ENCODE measurements at places on chromosomes 1 and 21. TPM values are rescaled to one million over a fixed set of nuclear protein-coding genes. Genes with fewer than 3 reads are reported as not detected.

KRTAP19-3 gene
- not detected for polyA plus RNA-seq

DNA sequence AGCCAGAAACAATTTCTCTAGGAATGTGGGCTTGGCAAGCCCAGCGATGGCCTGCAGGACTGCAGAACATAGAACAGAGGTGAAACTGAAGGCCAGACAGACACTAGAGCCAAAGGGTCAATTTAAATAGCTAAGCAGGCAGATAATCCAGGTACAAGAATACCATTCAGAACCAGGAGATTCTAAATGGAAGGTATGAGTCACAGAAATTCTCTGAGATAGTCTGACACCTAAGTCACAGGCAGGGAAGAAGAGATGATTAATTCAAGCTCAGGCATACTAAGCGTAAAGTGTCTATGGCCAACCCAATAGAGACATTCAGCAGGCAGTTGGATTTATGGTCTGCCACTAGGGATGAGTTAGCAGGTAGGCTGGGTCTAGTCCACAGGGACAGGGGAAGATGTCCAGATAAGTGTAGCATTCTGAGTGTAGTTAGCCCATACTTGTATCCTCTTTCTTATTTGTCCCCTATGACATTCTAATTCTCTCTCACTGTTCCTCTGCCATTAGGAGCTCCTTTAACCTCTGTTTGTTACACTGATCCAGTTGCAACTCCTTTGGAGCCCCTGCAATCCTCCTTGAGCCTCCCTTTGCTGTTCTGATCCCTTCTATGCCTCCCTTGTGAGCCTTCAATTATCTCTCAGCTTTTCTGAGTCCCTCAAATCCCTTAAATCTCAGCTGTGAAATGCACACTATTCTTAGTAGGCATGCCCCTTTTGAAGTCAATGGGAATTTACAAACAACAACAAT is 383.8 kb downstream of the LMO4 start:
- no peaks in the 10 kb centered on the region for H3K27me3 ChIP-seq
- no peak for DNase-seq
- H3K4me3 ChIP-seq = no peak overlapping the region

DNA sequence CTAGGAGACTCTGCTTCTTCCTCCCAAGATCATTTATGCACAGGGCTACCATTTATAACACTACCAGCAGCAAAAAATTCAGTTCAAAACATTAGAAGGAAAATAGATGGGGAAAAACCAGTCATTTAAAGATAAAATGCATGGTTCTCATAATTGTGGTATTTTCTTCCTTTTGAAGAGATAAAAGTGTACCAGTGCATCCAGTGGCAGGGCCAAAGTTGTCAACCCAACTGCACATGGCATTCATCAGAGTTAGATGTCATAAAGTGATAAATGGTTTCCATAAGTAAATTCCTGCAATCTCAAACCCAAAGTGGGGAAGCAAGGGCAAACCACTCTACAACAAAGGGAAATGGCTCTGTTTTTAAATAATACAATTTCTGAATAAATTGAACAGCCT is 119.1 kb upstream of the DMRTA2 start:
- no peaks in the 10 kb centered on the region for H3K4me1 ChIP-seq
- H3K36me3 ChIP-seq = no peaks in the 10 kb centered on the region
- no peaks in the 10 kb centered on the region for H3K27me3 ChIP-seq
- H3K4me3 ChIP-seq = no peak overlapping the region

DNA sequence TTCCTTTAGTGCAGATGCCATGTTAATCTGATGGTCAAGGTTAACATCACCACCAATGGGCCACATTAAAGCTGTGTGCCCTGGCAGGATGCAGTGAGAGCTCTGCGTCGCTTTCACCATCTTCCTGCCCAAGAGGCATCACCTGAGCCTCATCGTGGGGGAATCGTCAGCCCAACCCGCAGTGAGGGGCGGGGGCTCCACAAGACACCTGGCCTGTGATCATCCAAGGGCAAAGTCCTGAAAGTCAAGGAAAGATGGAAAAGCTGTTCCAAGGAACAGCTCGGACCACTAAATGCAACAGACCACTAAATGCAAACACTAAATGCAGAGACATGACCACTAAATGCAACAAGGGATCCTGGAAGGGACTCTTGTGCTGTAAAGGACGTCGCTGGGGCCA is 49.9 kb downstream of the WDR4 start:
- peak; percentile 29 for DNase-seq
- H3K4me3 ChIP-seq = no peak overlapping the region
- H3K36me3 ChIP-seq = no peaks in the 10 kb centered on the region

GRCh38 chr1:192224396-192224795 is 66.1 kb downstream of the RGS18 start:
- H3K4me1 ChIP-seq = no peaks in the 10 kb centered on the region
- H3K36me3 ChIP-seq = no peaks in the 10 kb centered on the region
- no peak for DNase-seq
- H3K27me3 ChIP-seq = no peaks in the 10 kb centered on the region
- H3K27ac ChIP-seq = no peak overlapping the region
- no peak overlapping the region for H3K4me3 ChIP-seq

DNA sequence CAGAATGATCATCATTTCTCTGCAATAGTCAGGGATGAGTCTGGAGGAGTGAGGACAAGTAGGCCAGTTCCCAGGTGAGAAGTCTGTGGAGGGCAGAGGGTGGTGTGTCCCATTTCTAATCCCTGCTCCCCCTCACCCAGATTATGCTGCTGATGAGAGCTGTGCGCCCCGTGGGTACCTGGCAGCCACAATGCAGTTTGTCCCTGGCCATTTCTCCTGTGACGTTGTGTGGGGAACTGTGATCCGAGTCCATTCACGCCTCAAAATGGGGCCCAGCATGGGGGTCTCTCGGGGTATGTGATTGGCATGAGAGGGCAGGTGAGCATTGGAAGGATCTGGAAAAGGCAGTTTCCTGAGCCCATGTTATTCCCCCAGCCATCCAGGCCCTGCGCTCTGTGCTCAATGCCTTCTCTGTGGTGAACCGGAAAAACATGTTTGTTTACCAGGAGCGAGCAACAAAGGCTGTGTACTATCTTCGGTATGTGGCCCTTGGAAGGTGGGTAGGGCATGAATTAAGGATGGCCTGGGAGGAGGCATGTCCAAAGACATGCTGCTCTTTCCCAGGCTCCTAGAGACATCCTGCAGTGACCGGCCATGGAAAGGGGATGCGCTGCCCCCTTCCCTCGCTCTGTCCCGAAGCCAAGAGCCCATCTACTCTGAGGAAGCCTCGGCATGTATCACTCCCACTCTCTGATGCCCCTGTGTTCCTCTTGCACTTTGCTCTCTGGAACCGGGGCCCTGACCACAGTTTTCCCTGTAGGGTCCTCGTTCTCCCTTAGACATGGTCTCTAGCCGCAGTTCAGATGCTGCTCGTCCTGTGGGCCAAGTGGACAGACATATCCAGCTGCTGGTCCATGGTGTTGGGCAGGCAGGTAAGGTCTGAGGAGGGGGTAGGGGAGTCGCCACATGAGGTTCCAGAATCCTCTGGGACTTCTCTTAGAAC is 16.4 kb downstream of the HYI start:
- peak; percentile 31 for DNase-seq
- H3K4me1 ChIP-seq = no peaks in the 10 kb centered on the region
- no peaks in the 10 kb centered on the region for H3K27me3 ChIP-seq
- peak overlapping the region; percentile 61 for H3K27ac ChIP-seq
- H3K36me3 ChIP-seq = no peaks in the 10 kb centered on the region

DNA sequence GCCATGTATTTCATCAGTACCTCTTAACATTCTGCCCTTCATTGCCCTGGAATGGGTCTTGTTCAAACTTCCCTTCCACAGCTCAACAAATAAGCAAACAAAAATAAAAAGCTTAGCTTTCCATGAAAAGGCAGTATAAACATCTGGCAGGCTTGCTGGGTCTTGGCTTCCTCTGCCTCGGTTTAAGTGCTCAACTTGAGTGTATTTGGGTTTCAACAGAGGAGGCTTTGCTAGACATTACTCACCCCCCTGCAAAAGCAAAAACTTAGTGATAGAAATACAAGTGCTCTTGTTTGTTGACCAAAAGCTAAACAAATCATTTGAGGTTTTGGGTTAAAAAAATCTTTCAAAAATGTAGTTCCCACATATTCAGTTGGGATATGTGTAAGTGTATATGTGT is 518.5 kb downstream of the PLPP3 start:
- DNase-seq = no peak
- no peaks in the 10 kb centered on the region for H3K27me3 ChIP-seq
- no peak overlapping the region for H3K27ac ChIP-seq
- H3K4me3 ChIP-seq = no peak overlapping the region
- no peaks in the 10 kb centered on the region for H3K4me1 ChIP-seq

GRCh38 chr1:222784371-222784770 is 30.5 kb upstream of the DISP1 start:
- H3K4me1 ChIP-seq = no peaks in the 10 kb centered on the region
- H3K36me3 ChIP-seq = no peaks in the 10 kb centered on the region

KCNJ9 gene
- not detected for polyA plus RNA-seq

DNA sequence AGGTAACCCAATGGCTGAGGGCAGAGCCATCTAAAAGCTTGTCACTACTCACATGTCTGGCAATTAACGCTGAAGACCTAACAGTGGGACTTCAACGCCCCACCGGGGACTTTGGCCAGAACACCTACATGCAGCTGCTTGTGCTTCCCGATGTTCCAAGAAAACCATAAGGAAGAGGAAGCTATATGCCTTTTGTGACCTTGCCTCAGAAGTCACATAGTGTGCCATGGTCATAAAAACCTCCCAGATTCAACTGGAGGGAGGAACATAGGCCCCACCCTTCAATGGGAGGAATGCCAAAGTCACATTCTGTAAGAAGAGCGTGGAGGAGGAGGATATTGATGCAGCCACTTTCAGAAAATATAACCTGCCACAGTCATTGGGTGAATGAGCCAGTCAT is 147.8 kb upstream of the MAGI3 start:
- DNase-seq = no peak
- H3K4me1 ChIP-seq = no peaks in the 10 kb centered on the region
- no peaks in the 10 kb centered on the region for H3K36me3 ChIP-seq

TRIM67 gene
- polyA plus RNA-seq = not detected

- H3K27ac ChIP-seq = peak overlapping the region; percentile 90
- peaks cover 5% of the 10 kb centered on the region for H3K36me3 ChIP-seq
- H3K4me1 ChIP-seq = peaks cover 82% of the 10 kb centered on the region
- no peak for DNase-seq
- no peaks in the 10 kb centered on the region for H3K27me3 ChIP-seq
These were observed 3.1 kb downstream of the TRAF5 start for GRCh38 chr1:211329764-211330201.

DNA sequence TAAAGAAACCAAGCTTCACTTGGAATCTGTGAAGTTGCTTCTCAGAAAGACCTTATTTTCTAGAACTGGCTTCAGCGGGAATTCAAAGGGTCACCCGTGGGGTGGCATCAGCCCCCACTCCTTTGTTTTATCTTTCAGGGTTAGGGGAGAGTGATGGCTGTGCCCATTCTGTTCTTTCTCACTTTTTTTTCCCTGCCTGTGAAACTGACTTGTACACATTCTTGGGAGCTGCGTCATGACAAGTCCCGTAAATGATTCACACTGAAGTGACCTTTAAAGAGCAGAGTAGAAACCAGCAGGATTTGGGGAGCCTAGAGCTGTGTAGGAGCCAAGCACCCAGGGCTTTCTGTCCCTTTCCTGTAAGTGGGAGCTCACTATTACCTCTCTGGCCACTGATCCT is 43.8 kb downstream of the SLC44A3 start:
- no peak for DNase-seq
- peaks cover 18% of the 10 kb centered on the region for H3K4me1 ChIP-seq
- no peak overlapping the region for H3K4me3 ChIP-seq

ITGB2 gene
- polyA plus RNA-seq = 250 TPM

DNA sequence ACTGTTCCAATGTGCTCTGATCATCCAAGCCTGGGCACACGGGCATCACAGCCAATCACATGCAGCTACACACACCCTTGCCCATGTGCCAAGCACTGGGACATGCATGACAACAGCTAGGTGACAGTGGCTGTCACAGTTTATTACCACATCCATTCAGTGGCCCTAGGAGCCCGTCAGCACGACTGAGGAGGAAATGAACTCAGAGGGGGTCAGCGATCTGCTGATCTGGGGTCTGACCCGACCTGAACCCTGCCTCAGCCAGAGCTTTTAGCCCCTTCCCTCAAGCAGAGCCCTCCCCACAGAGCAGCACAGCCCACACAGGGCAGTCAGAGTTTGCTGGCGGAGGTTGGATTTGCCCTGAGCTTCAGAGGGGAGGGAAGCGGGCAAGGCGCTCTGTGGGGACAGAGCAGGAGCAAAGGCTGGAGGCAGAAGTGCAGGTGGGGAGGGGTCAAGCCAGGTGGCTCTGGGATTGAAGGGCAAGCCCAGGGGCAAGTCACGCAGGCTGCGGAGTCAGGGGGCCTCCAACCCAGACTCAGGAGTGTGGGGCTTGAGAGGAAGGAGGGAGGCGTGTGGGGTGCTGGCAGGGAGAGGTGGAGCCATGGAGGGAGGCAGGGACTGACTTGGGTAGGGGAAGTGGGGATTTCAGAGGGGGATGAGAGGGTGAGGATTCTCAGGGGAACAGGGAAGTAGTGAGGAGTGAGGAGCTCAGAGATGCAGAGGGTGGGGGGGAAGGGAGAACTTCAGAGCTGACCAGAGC is 10.4 kb downstream of the SH3BGRL3 start:
- no peak overlapping the region for H3K4me3 ChIP-seq
- no peaks in the 10 kb centered on the region for H3K27me3 ChIP-seq
- H3K27ac ChIP-seq = peak overlapping the region; percentile 87
- peak; percentile 87 for DNase-seq

DNA sequence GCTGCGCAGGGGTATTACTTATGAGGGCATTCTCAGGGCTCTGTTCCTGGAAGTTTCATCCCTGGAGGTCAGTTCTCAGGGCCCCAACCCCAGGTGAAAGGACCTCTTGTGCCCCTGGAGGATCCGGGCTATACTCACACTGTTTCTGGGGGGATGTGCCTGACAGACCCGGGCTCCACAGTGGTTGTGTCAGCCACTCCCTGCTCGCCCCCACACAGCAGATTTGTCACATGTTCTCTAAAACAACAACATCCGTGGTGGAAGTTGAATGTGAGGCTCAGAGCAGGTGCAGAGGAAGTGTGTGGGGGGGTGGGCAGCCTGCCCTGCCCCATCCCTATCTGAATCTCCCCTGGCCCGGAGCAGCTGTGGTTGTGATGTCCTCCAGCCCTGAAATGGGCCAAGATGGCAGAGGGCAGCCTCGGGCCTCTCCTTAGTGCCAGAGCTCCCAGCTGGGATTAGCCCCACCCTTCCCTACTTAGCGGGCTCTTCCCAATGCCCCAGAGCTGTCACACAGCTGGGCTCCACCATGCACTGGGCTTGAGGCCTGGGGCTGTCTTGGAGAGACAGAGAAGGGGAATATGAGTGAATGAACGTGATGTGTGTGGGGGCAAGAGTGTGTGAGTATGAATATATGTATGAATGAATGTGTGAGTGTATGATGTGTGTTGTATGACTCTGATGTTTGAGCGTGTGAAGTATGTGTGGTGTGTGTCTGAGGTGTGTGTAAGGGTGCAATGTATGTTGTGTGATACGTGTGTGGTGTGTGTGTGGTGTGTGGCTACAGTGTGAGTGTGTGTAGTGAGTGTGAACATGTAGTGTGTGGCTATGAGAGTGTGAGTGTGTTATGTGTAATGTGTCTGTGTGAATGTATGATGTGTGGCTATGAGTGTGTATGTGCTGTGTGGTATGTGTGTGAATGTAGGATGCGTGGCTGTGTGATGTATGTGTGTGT is 1.5 kb upstream of the FCMR start:
- peak overlapping the region; percentile 91 for H3K27ac ChIP-seq
- H3K4me3 ChIP-seq = peak overlapping the region; percentile 74
- DNase-seq = peak; percentile 95
- H3K36me3 ChIP-seq = no peaks in the 10 kb centered on the region
- H3K4me1 ChIP-seq = peaks cover 47% of the 10 kb centered on the region
